ENCODE measurements at places on chromosomes 11 and 22.

DNA sequence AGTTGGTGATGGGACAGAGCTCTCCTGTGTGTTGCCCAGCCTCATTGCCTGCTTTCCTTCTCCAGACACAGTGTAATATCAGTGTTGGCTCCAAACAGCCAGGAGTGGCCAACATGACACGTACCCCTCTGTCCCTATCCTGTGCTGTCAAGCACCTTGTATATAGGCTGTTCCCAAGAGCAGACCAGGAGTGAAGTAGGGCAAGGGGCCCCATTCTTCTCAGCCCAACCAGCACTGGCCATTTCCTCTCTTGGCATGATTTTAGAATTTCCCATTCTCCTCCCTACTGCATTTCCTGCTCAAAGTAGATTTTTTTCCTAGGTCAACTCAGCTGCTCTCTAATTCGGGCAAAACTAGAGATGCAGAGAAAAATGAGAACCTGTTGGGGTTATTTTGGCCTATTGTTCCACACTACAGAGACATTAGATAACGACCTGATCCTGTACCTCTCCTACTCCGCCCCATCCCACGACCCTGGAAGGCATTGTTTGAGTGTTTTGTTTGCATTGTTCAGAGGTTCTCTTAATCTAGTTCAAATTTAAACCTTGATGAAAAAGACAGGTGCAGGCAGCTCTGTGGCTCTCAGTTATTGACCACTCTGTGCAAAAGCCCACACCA lies 95.6 kb downstream of the RASSF10 start:
- no peak for DNase-seq

- no peak for DNase-seq
These were observed 7.4 kb upstream of the RCE1 start for GRCh38 chr11:66835768-66836405.

DNA sequence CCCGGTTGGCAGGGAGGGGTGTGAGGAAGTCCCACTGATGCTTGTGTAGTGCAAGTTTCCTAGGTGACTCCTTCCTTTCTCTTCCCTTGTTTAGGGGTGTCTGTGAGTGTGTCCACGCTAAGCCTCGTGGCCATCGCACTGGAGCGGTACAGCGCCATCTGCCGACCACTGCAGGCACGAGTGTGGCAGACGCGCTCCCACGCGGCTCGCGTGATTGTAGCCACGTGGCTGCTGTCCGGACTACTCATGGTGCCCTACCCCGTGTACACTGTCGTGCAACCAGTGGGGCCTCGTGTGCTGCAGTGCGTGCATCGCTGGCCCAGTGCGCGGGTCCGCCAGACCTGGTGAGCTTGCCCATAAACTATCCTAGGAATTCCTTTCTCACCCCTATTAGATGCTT lies 10.4 kb downstream of the CCKBR start:
- no peak for DNase-seq

GRCh38 chr11:122089111-122089510 lies 26.9 kb downstream of the BLID start:
- no peak for DNase-seq

DNA sequence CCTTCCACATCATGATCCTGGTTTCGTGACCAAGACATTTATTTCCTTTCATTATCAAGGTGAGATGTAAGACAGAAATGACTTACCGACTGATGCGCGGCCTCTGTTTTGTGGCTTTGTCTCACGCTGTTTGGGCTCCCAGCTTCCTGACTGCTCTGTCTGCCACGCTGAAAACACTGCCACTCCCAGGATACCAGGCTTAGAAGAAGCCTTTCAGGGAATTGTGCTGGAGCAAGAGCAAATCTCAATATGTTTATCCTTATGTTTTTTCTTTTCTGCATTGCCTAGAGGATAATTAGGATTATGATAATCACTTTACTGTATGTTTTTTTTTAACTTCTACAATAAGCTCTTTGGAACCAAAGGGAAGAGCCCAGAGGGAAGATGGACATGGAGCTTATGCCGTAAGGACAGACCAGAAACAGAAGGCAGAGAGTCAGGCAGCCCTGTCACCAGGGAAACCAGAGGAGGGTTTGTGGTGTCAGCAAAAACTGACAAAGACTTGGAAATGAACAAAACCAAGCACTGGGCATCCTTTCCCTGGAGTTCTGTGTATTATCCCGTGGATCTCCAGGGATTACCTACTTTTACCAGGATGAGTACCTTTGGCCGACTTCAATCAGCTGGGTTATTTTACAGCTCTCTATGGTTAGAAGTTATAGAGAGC lies 68.2 kb upstream of the ISX start:
- DNase-seq: no peak

DNA sequence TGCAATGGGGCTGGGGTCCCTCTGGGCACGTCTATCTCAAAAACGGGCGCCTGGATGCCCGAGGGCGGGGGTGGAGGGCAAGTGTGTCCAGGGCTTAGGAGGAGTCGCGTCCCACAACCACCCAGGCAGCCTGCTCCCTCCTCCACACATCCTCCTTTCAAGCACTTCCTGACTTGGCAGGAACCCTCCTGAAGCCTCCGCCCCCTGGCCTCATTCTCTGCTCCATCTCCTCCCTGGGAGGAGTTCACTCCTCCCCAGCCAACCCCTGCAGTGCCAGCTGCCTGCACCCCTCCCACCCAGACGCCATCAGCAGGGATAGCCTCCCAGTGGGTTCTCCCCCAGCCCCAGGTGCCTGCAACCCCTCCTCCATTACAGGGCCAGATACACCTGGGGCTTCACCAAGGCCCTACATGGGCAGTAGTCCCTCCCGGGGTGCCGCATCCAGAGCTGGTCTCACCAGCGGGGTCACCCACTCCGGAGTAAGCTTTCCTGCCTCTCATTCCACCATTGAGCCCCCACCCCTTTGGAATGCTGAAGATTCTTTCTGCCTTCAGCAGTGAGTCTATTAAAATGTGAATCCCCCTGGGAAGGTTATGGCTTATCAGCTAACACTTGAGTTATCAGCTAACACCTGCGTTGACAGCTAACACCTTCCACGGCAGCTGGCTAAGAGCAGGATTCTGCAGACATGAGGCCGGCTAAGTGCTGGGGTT lies 24.4 kb downstream of the RTN4R start:
- peak; percentile 69 for DNase-seq

Data from hepatocyte (in vitro differentiated cells).